ENCODE measurements at places on chromosomes 16 and 17.
A peak's percentile ranks its signal among the peaks of the same experiment; 100 is the strongest.

DNA sequence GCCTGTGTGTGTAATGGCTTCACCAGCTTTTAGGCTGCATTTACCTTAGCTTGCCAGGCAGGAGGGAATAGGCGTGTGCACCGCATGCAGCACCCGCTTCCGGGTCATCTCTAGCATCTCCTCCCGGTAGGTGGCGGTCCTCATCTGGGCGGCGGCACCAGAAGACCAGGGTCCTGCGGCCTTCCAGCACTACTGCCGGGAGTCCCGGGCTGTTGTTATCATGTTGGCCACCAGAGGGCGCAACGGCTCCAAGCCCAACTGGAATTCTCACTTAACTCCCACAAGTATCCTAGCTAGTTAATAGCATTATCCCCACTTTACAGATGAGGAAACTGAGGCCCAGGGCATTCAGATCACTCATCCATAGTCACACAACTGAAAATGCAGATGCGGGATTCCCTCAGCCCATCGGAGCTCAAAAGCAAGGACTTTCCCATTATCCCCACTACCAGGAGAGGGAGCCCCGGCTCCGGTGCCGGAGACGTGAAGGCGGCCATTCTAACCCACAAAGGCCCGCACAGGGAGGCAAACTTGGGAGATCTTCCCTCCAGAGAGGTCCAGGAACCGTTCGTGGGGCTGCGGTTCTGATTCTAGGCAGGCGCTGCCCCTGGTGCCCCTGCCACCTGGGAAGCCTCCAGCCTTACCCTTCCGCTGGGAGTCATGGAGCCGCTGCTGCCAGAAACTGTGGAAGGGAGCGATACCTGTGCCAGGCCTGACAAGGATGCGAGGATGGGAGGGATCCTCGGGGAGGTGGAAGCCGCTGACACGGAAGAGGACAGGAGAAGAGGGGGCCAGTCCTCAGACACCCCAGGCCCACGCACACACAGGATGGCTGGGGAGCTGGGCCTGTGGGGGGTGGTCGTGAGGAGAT, 23.9 kb downstream of the LGALS9 start:
- no peak for DNase-seq

DNA sequence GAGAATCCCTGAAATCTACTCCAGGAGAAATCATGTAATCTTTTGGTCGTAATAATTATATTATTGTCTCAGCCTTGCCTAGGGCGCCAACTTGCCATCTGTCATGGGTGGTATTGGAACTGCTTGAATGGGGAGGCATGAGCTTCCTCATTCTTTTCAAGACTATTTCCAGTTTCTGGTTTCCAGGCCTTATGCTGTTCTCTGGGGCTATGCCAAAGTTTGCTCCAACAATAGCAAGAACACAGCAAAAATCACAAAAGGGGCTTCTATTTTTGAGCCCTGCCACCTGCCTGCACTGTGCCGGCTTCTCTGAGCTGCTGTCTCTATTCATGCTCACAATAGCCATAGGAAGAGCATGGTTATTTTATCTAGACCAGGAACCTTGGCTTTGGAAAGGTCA, 111.7 kb downstream of the SPECC1 start:
- peak; percentile 66 for DNase-seq

DNA sequence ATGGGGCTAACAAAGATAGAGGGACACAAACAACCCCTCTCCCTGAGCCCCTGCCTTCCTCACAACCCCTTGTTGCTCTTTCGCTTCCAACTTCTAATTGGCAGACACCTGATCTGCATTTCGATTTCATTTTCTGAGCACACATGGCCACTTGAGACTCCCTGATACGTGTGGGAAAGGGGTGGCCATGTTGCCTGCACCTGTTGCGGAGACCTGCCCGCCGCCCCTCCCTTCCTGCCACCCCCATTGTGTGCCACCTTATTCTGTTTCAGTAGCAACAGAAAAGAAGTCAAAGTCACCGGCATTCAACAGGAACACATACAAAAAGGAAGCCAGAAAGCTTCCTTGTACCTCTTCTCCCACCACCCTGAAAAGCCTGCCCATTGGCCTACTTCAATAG, 254.7 kb upstream of the SOX9 start:
- DNase-seq, result no peak

DNA sequence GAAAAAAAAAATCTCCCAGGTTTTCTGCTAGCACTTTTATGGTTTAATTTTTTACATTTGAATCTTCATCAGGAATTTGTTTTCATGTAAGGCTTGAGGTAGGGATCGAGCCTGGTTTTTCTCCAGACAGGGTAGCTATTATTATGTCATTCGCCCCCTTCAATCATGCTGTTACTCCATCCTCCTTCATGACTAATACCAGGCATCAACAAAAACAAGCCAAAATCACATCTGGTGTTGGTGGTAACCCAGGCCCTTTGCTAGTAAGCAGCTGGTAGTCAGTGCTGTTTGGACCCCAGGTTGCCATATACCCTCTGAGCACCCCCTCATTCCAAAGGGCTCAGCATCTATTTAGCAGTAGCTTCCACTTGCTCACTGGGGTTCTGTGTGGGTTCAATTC, 29.5 kb downstream of the DRC3 start:
- no peak for DNase-seq

DNA sequence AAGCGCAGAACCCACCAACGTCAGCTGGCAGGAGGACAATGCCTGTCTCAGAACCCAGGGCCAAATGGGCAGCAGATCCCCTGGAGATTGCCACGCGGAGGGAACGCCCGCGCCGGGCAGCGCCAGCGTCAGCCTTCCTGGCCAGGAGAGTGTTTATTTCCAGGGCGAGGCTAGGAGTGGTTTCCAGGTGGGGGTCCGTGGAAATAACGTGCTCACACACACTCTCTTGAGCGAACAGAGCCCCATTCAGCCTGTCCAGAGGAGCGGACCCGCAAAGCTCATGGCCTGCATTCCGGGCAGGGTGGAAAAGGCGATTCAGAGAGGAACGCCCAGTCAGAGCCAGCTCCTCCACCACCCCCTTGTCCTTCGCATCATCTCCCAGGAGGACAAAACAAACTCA, 40.3 kb downstream of the SDK2 start:
- DNase-seq, result no peak

GRCh38 chr16:85983606-85984230, 84.8 kb downstream of the IRF8 start:
- DNase-seq, result no peak

DNA sequence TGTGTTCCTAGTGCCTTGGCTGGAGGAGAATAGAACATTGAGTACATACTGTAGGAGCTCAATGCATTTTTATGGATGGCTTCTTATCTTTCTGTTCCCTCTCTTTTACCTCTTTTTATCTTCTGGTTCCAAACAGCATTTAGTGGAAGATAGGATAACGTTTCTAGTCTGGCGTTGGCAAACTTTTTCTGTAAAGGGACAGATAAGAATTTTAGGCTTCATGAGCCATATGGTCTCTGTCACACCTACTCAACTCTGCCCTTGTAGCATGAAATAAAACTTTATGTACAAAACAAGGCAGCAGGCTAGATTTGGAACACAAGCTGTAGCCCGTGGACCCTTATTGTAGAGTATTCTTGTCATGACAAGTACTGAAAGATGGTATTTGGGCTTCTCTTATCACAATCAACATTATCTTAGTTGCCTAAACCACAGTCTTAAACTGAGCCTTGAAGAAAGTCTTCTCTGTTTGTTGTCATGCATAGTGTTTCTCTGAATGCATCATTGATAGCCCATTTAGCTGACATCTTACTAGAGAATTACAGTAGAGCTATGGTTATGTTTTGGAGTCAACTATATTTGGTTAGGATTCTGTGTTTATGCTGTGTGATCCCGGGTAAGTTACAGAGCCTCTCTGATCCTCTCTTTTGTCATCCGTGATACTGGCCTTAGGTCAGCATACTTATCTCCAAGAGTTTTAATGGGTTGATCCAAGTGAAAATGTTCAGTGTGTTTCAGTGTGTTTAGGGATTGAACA, 80.2 kb downstream of the HS3ST4 start:
- no peak for DNase-seq

GRCh38 chr17:76558198-76559095, 18.6 kb downstream of the PRCD start:
- DNase-seq, result no peak

DNA sequence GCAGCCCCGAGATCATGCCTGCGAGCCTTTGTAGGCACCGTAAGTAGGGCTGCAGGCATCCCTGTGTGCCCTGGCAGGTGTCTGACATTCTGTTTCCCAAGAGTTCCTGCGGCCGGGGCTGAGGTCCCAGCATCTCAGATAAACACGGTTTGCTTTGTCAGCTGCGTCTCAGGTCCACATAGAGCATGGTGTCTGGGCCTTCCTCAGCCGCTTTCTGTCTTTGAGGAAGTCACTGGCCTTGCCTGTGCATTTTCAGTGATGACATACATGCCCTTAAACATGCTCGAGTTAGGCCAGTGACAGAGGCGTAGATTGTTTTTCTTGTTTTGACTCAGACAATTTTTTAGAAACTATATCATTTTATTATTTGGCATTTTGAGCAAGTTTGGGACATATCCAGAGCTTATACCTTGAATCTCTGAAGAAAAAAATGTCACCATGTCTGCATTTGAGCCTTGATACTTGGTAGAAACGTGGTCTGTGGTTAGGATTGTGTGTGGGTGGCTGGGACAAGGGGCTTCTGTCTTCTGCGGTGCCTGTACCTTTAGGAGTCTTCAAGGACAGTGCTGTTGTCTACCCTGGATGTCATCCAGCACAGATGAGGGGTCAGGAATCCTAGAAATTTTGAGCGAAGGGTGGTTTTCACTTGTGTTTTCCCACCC, 105.8 kb downstream of the SNX29 start:
- no peak for DNase-seq
